ENCODE measurements at places on chromosomes 1 and 21.

DNA sequence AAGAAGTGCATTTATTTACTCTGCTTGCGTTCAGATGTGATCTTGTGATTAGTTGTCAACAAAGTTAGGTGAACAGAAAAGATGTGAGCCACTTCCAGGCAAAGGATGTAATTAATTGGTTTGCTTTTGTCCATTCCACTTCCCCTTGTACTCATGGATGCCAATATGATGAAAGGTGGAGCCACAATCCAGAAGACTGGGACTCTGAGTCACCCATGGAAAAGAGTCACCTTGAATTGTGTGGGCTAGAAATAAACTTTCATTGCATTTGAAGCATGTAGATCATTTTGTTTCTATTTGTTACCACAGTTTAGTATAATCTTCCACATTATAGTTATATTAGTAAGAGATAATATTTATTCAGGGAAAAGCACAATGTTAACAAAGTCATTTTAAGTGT lies 684.2 kb downstream of the LTN1 start:
- DNase-seq, result no peak

GRCh38 chr1:29500041-29500440 lies 263.7 kb downstream of the PTPRU start:
- no peak for DNase-seq

DNA sequence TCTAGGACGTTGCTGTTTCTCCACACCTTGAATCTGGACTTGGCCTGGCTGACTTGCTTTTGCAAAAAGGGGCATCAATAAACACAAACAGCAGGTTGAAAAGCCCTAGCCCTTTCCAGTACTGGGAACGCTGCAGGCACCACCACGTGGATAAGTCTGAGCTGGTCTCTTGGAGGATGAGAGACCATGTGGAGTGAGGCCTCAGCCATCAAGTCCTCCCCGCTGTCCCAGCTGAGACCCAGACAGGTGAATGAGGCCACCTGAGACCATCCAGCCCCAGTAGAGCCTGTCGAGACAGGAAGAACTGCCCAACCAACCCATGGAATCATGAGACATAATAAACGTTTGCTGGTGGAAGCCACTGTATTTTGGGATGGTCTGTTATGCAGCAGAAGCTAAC lies 688.7 kb downstream of the PTPRU start:
- no peak for DNase-seq

GRCh38 chr21:35197992-35198431 lies 148.9 kb upstream of the RUNX1 start:
- DNase-seq, result no peak

DNA sequence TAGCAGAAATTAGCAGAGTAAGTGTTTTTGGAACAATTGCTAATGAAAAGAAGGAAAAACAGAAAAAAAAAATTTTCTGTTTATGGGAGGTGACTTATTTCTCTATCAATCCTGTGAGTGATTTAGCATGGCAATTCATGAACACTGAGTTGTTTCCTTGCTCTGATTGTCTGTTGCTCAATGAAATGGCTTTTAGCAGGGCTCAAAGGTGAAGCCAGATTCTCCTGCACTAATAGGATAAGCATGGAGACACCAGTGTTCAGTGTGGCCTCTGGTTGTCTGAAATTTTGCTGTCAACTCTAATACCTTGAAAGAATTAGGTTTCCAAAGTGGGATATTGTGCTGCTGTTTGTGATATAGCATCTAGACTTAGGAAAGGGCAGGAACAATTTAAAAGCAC lies 15.8 kb downstream of the TRIM45 start:
- DNase-seq, result no peak

DNA sequence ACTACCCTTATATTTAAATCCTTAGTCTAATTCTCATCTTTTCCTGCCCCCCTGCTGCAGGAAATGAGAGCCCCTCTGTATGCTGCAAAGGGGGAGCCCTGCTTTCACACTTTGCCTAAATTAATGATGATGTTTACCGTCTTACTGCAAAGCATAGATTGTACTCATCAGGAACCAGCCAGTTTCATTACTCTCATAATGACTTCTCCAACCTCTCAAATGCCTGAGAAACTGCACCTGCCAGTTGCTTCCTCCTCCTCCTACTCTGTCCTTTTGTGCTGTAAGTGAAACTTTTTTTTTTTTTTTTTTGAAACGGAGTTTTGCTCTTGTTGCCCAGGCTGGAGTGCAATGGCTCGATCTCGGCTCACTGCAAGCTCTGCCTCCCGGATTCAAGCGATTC lies 101.7 kb downstream of the ADSS2 start:
- DNase-seq, result no peak

DNA sequence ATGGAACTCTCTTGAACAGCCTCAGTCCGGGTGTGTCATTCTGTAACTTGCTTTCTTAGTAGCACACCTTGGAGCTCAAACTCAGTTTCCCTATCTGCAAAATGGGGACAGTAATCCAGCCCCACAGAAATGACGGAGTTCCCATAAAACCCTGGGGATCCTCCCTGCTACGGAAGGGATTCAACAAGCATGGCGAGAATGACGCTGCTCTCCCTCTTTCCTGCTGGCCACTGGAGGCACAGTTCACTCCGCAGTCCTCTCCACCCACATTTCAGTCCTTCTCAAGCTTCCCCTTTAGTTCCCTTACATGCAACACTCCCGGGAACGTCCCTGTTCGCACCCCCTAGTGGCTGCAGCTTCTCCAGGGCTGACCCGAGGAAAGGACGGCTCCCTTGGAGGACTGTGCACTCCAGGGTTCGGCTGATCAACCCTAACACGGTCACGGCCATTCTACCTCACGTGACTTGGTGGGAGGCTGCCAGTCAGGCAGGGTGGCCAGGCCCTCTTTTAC lies 20.6 kb downstream of the RUNX3 start:
- no peak for DNase-seq

- DNase-seq, result no peak
These were observed 203.2 kb downstream of the RHOU start for GRCh38 chr1:228938537-228938901.

GRCh38 chr1:226401355-226402303 lies 6.3 kb downstream of the PARP1 start:
- no peak for DNase-seq

GRCh38 chr1:191561276-191561675 lies 597.0 kb upstream of the RGS18 start:
- DNase-seq, result no peak

GRCh38 chr1:37238364-37239224 lies 204.3 kb upstream of the GRIK3 start:
- DNase-seq, result no peak

DNA sequence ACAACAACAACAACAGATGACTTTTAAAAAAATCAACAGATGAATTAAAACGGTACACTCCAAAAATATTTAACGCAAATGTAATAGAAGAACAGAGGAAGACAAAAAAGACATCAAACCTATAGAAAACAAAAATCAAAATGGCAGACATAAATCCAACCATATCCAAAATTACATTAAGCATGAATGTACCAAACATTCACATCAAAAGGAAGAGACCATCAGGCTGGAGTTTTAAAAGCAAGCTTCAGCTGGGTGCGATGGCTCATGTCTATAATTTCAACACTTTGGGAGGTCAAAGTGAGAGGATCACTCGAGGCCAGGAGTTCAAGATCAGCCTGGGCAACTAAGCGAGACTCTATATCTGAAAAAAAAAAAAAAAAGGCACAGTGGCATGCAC lies 116.2 kb downstream of the SMYD3 start:
- no peak for DNase-seq

DNA sequence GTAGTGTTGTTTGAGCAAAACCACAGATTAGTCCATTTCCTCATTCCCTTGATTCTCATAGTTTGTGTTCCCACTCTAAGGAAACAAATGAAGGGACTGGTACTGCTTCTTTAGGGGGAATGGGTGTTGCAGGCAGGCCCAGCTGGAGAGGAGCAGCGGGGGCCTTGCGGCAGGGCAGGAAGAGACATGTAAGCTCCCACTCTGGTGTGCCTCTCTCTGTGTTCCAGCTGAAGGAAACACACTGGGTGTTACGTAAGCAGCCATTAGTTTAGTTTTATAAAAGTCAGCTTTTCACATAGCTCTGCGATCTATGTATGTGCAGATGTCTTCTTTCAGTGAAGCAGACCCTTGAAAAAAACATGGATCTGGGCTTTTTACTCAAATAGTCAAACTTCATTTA lies 99.5 kb downstream of the CACHD1 start:
- DNase-seq, result no peak

DNA sequence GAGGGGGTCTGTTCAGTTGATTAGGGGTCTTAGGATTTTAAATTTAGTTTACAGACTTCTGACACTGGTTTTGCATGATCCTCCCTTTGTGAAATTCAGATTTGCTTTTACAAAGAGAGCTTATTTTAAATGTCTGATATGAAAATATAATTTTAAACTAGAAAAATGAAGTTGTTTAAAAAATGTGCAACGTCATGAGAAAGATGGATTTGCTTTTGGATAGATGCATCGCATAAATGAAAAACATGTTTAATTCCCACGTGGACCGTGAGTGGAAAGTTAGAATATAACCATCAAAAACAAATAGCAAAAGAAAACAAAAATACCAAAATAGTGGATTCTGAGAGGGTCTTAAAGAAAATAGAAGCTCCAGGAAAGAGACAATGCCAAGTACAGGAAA lies 2.0 kb upstream of the OR2T3 start:
- DNase-seq, result no peak

DNA sequence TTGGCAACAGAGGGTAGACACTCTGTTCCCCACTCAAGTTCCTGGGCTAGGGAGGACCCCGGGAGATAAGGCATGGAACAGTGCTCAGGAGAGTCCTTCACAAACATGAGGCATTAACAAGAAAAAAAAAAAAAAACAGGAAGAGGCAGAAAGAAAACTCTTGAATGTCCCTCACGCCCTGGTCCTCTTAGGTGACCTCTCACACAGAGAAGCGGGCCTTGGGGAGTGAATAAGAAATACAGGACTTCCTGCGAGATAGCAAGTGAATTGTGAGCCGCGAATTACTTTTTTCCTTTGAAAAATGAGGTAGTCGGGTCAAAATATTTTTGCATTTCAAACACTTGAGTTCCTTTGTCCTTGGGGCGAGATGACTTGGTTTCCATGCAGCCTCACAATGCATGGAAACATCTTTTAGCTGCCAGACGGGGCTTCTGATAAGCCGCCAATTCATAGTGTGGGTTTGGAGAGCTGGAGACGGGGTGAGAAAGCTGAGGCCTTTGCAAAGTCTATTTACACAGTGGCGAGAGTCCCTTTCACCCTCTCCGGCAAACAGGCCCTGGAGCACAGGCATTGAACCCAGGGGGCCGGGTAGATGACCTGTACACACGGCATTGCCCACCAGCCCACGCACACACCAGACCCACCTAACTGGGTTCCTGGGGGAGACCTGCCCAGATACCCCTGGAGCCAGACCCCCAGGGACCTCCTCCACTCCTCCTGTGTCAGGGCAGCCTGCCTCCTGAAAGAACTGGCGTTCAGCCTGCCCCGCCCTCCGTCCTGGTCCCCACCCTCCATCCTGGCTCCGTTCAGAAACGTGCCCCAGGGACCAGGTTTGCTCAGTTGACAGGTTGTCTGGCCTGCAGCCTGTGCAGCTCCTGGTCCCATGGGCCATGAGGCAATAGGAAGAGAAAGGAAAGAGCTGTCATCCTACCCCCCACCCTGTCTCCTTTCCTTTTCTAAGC lies 192.3 kb downstream of the PRDM16 start:
- no peak for DNase-seq

- DNase-seq, result no peak
These were observed 29.5 kb downstream of the ADSS2 start for GRCh38 chr1:244422174-244422573.

DNA sequence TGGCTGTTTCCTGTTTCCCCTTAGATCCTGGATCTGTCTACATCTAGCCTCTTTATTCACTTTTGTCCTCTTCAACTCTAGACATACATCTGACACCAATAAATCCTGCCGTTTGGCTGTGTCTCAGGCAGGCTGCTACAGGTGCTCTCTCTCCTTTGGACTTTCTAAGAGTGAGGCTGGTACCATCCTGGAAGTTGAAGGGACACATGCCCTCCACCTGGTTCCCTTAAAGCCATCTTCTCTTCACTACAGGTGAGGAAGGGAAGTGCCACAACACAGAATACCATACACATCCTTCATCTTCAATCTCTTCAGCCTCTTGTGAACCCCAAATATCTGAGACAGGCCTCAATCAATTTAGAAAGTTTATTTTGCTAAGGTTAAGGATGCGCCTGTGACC lies 137.9 kb downstream of the BACH1 start:
- no peak for DNase-seq

DNA sequence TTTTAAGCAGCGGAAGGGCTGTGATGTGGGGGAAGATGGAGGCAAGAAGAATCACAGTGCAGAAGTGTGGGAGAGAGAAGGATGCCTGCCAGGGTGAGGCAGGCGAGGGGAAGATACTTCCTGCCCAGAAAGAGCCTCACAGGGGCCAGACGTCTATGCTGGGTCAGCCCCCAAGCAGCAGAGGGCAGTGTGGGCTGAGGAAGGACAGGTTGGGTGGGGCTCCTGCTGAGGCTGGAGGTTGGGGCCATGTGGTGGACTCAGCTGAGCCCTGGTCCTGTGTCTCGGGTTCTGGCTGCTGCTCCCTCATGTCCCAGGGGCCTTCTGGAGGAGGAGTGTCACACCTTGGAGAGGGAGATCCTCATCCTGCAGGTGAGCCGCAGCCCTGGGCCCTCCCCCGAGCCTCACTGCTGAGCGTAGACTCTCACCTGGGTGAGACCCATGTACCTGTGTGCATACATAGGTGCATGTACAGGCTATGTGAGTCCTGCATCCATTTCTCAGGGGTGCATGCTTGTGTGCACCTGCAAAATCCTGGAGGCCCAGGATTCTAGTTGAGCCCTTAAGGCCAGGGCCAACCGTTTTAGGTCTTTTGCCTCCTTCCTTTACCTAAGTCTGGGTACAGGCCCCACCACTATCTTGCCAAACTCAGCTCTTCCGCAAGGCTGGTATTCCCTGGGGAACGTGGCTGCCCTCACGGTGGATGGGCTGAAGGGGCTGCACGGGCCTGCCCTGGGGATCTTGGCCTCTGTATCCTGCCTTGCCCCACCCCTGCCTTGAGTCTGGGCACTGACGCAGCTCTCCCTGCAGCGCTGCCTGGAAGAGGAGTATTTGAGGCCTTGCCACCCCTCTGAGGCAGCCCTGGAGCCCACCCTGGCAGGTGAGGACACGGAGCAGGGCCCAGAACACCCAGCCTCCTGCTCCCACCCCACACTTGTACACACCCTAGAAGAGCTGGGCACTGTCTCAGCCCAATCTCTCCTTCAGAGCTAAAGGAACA lies 3.7 kb downstream of the CCDC24 start:
- no peak for DNase-seq

DNA sequence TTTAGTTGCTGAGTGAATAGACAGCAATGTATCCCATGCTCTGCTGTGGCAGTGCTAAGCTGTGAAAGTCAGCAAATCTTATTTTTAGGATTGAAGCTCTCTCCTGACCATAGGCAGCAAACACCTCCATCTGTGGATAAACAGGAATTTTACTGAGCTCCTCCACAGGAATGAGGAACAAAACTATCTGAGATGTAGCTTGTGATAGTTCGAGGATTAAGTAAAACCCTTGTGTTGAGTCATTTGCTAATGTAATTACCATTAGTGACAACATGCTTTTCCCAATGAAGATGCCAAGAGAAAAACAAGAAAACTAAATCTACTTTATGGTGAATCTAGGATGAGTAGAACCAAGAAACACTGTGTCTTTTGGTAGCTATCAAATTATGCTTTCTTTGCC lies 122.7 kb downstream of the CLEC20A start:
- no peak for DNase-seq

GRCh38 chr1:54481201-54481884 lies 66.7 kb upstream of the ACOT11 start:
- no peak for DNase-seq

Data from CD8-positive, alpha-beta memory T cell (primary cell).